Stimulated activated CD4-positive, alpha-beta T cell treated with anti-CD3 and anti-CD28 coated beads, TNF-alpha, amount 100 ng/mL, for 48 hours (primary cell): ENCODE measurements at places on chromosomes 16 and 17.

DNA sequence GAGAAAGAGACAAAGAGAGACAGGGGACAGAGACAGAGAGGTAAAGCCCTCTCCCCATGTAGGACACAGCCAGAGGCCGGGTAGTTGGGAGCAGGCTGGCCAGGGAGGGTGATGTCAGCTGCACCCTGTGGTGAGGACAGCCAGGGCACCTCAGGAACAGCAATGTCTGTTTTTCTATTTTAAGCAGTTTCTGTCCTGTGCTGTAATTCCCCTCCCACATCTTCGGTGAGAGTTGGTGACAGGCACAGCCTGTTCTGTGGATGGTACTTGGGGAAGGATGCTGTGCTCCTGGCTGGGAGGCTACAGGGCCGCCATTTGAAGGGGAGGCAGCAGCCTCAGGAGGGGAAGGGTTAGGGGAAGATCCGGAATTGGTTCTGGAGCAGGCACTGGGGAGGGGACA is 163.5 kb downstream of the SDK2 start:
- DNase-seq: no peak

DNA sequence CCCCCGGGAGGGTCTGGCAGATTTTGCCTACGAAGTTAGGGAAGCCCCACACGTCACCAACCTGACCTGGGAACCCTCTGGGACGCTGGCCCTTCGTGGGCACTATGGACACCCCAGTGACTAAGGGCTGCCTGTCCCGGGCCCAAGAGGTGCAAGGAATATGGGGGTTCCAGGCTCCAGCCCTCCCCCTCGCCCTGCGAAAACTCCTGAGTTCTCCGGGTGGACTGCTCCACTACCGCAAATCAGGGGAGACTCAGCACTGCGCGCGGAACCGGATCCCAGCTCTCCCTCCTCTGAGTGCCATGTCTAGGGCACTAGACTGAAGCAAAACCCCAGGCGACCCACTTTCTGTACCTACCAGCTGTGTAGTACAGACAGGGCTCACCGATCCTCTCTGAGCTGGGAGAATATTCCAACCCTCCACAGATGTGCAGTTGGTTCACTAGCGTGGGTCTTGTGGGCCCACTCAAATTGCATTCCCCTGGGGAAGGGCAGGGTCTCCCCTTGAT is at the start of gene ARL5C:
Gene ARL5C, minus strand, starts transcription at position 321 of the 509 bp plus-strand sequence. CDS start 401 bp downstream, outside the sequence.
- no peak for DNase-seq

DNA sequence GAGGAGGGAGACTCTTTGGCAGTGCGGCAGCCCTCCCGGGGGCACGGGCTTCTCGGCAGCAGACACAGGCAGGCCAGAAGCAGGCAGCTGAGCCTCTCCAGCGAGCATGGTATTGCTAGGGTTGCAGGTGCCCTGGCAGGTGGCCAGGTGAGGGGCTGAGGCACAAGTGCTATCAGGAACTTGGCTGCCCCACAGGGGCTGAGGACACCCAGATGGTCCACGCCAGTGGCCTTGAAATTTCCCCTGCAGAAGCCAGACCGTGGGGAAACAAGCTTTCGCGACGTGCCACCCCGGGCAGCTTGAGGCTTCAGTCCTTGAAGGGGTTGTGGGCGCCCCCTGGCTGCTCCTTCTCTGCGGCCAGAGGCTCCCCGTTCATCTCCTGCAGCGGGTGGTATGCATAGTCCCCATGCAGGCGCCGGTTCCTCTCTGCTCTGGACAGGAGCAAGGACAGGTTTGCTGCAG is 8.5 kb downstream of the NAGPA start:
- DNase-seq: no peak

DNA sequence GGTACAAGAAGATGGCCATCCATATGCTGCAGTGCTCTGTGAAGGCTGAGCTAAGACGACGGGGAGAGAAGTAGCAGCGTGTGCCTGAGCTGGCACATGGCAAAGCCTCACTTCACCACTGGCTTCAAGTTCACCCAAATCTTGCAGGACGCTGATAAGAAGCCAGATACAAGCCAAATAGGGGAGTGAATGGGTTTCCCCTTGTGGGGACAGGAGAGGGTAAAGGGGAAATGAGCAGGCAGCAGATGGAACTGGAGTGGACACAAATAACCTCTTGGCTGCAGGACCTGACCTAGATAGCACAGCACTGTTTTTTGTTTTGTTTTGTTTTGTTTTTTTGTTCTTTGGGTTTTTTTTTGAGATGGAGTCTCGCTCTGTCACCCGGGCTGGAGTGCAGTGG is 21.0 kb upstream of the PITPNA start:
- DNase-seq: no peak

DNA sequence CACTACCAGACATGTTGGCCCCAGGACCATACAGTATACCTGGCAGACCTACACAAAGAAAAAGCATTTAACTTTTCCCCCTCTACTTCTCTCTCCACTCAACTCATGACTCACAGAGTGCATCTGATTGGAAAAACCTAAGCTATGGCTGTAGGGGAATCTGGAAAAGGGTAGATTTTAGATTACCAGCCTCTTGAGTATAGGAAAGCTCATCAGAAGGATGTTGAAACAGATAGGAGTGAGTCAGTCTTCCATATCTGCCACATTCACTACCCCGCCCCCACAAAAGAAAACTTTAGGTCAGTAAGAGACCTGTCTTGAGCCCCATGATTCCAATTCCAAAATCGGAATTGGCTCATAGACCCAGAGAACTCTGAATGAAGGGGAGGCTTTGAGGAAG is 12.3 kb downstream of the KRT9 start:
- no peak for DNase-seq

DNA sequence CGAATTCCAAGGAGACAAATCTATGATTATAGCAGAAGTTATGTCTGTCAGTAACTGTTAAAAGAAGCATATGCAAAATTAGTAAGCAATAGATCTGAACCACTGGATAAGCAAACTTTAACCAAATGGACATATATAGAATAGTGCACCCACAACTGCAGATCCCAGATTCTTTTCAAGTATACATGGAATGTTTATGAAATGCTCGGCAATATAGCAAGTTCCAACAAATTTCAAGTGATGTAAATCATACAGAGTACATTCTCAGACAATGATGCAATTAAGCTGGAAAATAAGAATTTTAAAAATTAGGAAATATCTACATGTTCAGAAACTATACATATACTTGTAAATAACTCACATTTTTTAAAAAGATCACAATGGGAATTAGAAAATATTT is 8.4 kb upstream of the HELZ start:
- DNase-seq: no peak

GRCh38 chr16:11310997-11311561 is 29.9 kb upstream of the PRM1 start:
- no peak for DNase-seq

DNA sequence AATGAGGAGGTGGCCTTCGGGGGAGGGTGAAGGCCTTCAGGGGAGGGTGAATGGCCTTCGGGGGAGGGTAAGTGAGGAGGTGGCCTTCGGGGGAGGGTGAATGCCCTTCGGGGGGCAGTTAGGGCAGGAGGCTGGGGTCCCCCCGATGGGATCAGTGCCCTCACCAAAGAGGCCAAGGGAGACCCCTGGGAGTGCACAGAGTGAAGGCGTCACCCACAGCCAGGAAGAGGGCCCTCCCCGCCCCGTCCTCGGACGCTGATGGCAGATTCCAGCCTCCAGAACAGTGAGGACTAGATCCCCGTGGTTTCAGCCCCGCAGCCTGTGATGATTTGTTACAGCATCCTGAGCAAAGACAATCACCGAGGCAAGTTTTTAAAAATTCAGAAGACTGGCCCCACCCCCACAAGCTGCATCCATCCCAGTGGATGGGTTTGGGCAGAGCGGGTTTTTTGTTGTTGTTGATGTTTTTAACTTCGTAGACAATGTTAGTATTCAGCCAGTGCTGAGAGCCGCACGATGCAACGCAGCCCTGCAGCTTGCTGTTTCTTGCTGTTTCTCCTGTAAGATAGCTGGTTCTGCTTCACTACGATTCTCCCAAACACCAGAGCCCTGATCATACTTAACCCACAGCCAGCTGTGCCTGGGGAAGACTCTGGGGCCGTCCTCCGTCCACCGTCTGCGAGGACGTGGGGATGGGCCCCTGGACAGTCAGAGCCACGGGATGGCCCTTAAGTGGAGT is 40.7 kb upstream of the CBFA2T3 start:
- DNase-seq: no peak

- DNase-seq: peak; percentile 46
Measured at GRCh38 chr17:45098869-45099616, 33.3 kb downstream of the PLCD3 start.
